ENCODE measurements at places on chromosomes 7 and 10. TPM values are rescaled to one million over a fixed set of nuclear protein-coding genes. Genes with fewer than 3 reads are reported as not detected.

LAMB4 gene
- 0.11 TPM for total RNA-seq

STEAP1 gene
- total RNA-seq, result 2.8 TPM

LMOD2 gene
- total RNA-seq, result not detected

CDHR1 gene
- total RNA-seq, result 0.09 TPM

CRTAC1 gene
- 5.4 TPM for total RNA-seq

ZCCHC24 gene
- 4.8 TPM for total RNA-seq

OR2A12 gene
- not detected for total RNA-seq

HYAL4 gene
- 0.22 TPM for total RNA-seq
